Non-pigmented ciliary epithelial cell (primary cell): ENCODE measurements at places on chromosomes 11 and 22.

DNA sequence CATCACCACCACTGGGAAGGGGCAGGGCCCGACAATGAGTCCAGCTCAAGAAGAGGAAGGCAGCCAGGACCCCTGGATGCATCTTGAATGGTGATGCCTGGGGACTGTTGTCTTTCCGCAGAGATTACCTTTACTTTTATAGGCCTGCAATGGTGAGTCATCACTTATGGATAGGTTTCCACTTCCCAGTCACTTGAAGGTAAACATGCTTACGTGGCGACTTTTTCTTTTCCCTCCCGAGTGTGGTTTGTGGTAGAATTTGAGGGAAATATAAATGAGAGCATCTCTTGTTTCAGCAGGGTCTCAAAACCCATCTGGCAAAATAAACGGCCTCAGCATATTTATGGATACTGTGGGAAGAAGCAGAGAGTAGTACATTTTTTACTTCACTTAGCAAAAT lies at the start of gene MMP13:
MMP13 (minus strand) TSS at position 109 of the 400 bp plus-strand sequence; CDS start at position 82, 27 bp downstream.
- DNase-seq = no peak

DNA sequence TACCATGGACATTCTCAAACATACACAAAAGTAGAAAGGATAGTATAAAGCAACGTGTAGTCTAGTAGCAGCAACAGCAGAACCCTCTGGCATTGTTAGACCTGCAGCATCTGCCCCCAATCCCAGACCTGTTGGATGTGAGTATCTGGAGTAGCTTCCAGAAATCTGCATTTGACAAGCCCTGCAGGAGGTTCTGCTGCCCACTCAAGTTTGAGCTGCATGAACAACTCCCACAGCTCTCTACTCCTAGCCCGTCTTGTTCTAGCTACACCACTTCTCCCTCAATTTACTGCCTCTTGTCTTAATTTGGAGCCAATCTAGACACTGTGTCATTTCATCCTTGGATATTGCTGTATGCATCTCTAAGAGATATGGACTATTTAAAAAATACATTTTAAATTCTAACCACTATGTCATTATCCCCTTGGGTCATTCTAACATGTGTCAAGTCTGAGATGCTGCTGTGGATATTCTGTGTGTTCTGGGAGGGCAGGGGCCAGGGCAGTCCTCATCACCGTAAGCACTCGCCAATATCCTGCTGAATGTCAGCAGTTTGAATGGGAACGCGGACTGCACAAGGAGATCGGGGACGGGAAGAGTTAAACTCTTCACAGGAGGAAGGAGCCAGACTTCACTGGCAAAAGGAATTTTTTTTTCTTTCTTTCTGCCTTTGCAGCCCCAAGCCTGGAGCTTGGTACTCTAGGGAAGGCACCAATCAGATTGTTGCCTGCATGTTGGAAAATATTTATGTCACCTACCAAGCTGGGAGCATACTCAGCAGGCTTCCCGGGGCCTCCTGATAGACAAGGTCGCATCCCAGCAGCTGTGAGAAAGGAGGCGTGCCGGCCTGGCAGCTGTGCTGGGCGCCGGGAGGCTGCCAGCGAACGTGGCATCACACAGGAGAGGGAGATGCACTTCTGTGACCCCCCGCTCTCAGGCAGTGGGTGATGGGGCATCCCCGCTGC lies 429.0 kb downstream of the MIAT start:
- DNase-seq = no peak

DNA sequence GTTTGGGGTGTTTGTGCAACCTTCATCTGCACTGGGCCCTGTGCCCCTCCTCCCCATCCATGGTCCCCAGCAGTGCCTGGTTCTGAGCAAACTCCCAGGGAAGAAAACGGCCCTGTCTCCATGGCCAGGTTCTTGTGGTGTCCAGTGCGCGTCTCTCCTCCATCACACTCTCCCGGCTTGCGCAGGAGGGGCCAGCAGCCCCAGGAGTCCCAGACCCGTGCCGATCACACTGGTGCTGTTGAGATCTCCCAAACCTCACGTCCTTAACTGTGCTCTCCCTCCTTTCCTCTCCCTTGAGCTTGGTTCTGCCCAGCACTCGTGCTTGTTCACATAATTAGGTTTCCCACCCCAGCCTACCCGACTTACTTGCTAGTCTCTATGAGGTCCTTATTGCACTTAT lies 10.9 kb upstream of the GRK2 start:
- DNase-seq = no peak

DNA sequence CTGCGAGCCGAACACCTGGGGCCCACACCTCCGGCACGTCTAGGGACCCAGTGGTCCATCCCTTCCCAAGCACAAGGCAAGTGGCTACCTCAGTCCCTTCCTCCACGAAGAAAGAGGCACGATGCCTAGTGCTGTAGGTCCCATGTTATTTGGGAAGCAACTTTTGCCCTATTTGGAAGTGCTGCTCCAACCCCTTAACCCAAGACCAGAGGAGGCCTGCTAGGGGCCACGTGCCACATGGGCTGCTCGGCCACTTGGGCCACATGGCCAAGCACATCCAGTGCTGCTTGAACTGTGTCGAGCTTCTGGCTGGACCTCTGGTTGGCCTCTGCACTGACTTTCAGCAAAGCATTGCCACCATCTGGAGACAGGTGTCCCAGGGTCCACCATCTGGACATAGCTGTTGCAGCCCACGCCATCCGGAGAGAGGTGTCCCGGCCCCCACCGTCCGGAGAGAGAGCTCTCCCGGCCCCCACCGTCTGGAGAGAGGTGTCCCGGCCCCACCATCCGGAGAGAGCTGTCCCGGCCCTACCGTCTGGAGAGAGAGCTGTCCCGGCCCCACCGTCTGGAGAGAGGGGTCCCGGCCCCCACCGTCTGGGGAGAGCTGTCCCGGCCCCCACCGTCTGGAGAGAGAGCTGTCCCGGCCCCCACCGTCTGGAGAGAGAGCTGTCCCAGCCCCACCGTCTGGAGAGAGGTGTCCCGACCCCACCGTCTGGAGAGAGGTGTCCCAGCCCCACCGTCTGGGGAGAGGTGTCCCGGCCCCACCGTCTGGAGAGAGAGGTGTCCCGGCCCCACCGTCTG lies 6.5 kb upstream of the B4GALNT4 start:
- DNase-seq = no peak

DNA sequence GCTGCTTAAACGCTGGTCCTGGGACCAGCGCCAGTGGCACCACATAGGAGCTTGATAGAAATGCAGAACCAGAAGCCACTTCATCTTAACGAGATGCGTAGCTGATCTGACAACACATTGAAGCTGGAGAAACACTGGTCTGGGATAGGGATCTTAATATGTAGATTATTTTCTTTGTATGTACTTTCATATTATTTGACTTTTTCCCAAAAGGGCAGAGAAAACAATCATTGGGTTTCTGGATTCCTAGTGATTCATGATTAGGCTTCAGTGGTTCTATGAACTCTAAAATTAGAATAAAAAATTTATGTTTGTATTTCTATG lies 12.3 kb downstream of the MPEG1 start:
- no peak for DNase-seq

DNA sequence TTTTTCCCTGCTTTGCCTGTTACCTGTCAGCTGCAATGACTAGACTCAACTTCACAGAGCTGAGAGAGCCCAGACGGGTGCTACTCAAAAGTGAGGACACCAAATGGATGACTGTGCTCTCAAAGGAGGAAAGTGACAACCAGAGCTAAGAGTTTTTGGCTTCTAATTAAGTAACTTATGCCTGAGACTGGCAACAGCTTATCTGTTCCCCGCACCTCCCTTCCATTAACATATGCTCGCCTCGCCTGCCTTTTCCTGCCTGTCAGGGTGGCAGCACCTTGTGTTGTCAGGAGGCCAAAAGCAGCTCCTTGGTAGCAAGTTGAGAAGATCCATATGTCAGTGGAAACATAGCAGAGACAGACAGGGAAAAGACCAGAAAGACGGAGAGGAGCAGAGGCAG lies 573.9 kb upstream of the KIRREL3 start:
- DNase-seq = no peak

DNA sequence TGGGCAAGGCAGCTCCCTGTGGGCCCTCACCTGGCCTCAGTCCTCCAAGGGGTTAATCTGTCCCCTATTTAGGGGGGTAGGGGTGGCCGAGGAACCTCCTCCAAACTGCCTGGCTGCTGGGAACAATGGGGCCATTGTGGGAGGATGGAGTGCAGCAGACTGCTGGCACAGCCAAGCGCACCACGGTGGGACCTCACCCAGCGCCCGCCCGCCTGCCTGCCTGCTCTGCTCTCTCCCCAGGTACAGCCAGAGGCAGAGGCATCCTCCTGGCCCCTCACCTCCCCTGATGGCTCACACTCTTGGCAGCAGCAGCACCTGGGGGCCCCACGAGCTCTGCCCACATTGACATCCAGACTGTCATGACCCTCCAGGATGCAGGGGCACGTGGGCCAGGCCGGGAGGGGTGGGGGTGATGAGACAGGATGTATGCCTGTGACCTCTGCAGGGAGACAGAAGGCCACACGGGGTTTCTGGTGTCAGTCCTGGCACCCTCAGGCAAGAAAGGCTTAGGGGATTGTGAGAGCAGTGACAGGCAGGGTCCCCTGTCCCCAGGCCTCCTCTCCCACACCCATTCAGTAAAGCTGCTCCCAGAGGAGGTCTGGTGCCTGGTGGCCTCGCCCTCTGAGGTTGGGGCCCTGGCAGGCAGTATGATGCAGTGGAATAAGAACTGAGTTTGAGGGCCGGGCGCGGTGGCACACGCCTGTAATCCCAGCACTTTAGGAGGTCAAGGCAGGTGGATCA lies 11.4 kb downstream of the BCL9L start:
- no peak for DNase-seq

- no peak for DNase-seq
Observed at GRCh38 chr22:36237462-36238372, 1.6 kb downstream of the APOL2 start.

DNA sequence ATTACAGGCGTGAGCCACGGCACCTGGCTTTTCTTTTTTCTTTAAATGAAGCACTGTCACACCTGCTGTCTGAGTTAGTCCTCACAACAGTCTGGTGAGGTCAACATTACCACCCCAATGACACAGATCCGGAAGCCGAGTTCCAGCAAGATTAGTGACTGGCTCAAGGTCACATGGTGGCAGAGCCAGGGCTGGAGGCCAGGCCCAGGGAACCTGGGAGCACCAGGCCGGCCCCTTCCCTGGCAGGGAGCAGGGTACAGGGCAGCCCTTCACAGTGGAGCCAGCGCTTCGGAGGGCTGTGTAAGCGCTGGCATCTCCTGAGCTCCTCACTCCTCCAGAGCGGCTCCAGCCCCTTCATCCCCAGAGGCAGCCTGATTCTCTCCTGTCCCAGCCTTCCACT lies 118.7 kb downstream of the ST3GAL4 start:
- no peak for DNase-seq

DNA sequence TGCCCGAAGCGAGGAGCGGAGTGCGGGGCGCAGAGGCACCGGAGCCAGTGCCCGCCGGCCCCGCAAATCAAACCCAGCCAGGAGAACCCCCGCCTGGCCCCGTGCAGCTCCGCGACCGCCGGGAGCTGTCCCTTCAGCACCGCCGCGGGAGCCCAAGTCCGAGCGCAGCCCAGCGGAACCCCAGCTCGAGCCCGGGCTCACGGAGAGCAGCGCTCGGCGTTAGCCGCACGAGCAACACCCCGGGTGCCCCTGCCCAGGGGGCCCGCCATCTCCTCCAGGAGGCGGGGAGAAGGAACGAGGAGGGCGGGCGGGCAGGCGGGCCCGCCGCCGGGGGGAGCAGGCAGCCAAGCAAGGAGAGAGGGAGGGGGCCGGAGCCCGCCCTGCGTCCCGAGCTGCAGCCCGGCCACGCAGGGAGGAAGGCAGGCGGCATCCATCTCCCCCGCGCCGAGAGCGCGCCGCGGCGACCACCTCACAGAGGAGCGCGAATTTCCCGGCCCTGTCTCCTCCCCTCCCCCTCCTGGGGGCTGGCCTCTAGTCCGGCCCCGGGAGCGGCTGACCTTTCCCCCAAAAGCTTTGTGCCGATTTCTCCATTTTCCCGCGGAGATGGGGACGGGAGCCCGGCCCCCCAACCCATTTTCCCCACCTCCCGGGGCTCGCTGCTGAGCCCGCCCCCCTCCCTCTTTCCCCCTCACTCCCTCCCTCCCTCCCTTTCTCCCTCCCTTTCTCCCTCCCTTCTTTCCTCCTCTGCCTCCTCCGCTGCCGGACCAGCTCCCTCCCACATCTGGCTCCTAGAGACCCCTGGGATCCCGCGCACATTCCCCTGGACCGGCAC lies 621 bp downstream of the KCNC1 start:
- DNase-seq = no peak

DNA sequence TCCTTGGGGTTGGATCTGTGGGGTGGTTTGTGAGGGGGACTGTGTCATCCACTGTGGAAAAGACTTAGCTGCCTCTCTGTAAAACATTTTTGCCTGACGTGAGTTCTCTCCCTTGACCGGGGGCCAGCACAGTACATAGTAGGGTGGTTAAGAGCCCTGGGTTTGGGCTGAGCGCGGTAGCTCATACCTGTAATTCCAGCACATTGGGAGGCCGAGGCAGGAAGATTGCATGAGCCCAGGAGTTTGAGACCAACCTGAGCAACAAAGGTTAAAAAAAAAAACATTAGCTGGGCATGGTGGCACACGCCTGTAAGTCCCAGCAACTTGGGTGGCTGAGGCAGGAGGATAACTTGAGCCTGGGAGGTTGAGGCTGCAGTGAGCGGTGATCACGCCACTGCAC lies 74.7 kb upstream of the WNT7B start:
- no peak for DNase-seq

DNA sequence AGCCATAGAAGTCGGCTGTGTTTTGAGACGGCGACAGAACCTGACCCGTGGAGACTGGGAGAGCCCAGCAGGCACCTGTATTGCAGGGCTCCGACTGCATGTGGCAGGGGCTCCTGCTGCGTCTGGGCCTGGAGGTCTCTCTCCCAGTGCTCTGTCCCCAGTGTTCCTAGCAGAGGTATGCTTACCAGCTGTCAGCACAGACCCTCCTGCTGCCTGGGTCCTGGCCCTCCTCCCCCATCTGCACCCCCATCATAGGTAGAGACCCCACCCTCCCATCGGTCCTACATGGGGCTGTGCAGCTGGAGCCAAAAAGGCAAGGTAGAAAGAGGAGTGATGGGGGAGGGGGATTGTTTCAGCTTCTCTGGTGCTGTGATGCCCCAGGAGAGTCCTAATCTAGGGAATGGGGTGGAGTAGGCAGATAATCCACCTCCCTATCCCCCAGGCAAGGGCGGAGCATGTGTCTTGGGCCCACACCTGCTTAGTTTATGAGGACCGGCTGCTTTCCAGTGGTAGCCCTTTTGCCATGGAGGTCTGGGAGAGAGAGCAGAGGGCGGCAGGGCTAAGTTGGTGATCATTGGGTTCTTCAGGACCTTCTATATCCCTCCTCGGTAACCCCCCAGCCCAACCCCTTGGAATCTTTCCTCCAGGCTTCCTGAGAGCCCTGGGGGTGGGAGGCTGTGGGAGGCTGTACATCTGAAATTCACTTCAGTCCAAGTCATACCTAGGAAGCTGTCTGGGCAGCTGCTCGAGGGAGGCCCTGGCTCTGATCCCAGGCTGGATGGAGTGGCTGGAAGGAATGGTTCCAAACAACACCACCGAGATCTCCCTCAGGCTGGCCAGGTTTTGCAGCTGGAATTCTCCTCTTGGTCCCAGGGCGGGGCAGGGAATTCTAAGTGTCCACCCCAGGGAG lies 5.3 kb downstream of the SLC7A4 start:
- no peak for DNase-seq

DNA sequence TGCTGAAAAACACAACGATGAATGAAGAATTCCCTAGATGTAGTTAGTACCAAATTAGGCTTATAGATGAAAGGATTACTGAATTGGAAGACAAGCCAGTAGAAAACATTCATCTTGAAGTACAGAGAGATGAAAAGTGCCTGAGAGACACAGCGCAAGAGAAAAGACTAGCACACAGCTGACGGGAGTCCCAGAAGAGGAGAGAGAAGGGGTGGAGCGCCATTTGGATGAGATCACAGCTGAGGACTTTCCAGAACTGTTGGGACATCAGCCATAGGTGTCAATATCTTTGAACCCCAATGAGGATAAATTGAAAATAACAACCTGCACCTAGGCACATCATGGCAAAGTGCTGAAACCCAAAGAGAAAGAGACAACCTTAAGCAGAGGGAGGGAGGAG lies 25.2 kb downstream of the ALG12 start:
- no peak for DNase-seq
